Fibroblast of lung (primary cell): ENCODE measurements at places on chromosomes 4 and X. TPM values are rescaled to one million over a fixed set of nuclear protein-coding genes. Genes with fewer than 3 reads are reported as not detected.

Gene RTL3
- 0.38 and 0.40 TPM in 2 replicates for polyA plus RNA-seq

- H3K4me1 ChIP-seq, result no peaks in the 10 kb centered on the region
- H3K36me3 ChIP-seq, result no peaks in the 10 kb centered on the region
- no peak for DNase-seq
- no peak overlapping the region for H3K4me3 ChIP-seq
- H3K27ac ChIP-seq, result no peak overlapping the region
Observed at GRCh38 chr4:76155979-76156378, 7.8 kb upstream of the NUP54 start.

GRCh38 chr4:24805566-24805965, 10.2 kb downstream of the SOD3 start:
- peaks cover 2% of the 10 kb centered on the region for H3K27me3 ChIP-seq
- no peak overlapping the region for H3K4me3 ChIP-seq
- no peak for DNase-seq
- H3K36me3 ChIP-seq, result no peaks in the 10 kb centered on the region
- H3K27ac ChIP-seq, result no peak overlapping the region
- peaks cover 7% of the 10 kb centered on the region for H3K4me1 ChIP-seq

Gene PSAPL1
- polyA plus RNA-seq, result not detected in 2 replicates

Gene RBPJ
- polyA plus RNA-seq, result 144 and 327 TPM in 2 replicates

DNA sequence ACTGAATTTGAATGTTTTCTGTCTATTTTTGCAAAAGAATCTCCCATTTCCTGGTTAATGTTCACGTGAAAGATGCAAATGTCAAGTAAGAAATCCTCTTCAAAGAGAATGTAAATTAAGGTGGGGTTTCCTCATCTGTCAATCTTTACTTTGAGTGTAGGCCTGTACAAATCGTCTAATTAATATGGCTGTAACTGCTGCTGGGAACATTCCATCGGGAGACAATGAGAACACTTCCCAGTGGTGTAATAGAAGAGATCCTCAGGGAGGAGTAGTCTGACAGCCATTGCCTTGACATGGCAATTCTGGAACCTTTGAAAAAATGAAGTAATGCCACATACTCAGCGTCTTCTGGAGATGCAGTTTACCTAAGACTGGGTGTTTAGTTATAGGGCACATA, 3.7 kb downstream of the EREG start:
- peak overlapping the region; percentile 93 for H3K4me3 ChIP-seq
- H3K36me3 ChIP-seq, result no peaks in the 10 kb centered on the region
- H3K27me3 ChIP-seq, result no peaks in the 10 kb centered on the region
- no peak for DNase-seq
- no peak overlapping the region for H3K27ac ChIP-seq

GRCh38 chr4:153522802-153523094, 56.6 kb downstream of the TMEM131L start:
- H3K4me1 ChIP-seq, result no peaks in the 10 kb centered on the region
- H3K27me3 ChIP-seq, result no peaks in the 10 kb centered on the region
- H3K4me3 ChIP-seq, result no peak overlapping the region
- no peak overlapping the region for H3K27ac ChIP-seq
- DNase-seq, result no peak

Gene BTK
- polyA plus RNA-seq, result 0.05 TPM in 1 of 2 replicates, not detected in the other

- H3K27me3 ChIP-seq, result no peaks in the 10 kb centered on the region
- no peak within 1 kb of the TSS for H3K27ac ChIP-seq
- H3K36me3 ChIP-seq, result no peaks in the 10 kb centered on the region
- H3K4me1 ChIP-seq, result no peaks in the 10 kb centered on the region
- peak within 1 kb of the TSS; percentile 69 for H3K4me3 ChIP-seq
Observed at GRCh38 chr4:155666344-155667221, at the start of gene GUCY1A1. GUCY1A1 (plus strand) TSS chr4:155666848; CDS start chr4:155696868, 30,020 bp downstream.

GRCh38 chrX:55697381-55697780, 20.2 kb upstream of the RRAGB start:
- H3K27me3 ChIP-seq, result no peaks in the 10 kb centered on the region
- DNase-seq, result no peak
- no peaks in the 10 kb centered on the region for H3K36me3 ChIP-seq
- H3K4me1 ChIP-seq, result no peaks in the 10 kb centered on the region
- H3K27ac ChIP-seq, result no peak overlapping the region
- H3K4me3 ChIP-seq, result no peak overlapping the region

- no peaks in the 10 kb centered on the region for H3K4me1 ChIP-seq
- no peak overlapping the region for H3K27ac ChIP-seq
- H3K4me3 ChIP-seq, result no peak overlapping the region
- no peaks in the 10 kb centered on the region for H3K27me3 ChIP-seq
- no peaks in the 10 kb centered on the region for H3K36me3 ChIP-seq
Observed at GRCh38 chr4:54320826-54321685, 92.0 kb downstream of the PDGFRA start.

- no peaks in the 10 kb centered on the region for H3K36me3 ChIP-seq
- no peak overlapping the region for H3K4me3 ChIP-seq
- DNase-seq, result no peak
- H3K27ac ChIP-seq, result no peak overlapping the region
- H3K27me3 ChIP-seq, result no peaks in the 10 kb centered on the region
Observed at GRCh38 chrX:43106009-43106408, 328.0 kb upstream of the PPP1R2C start.

Gene SULT1B1
- 0.03 and 0.05 TPM in 2 replicates for polyA plus RNA-seq

Gene F8A2
- polyA plus RNA-seq, result not detected in 2 replicates

Gene PTPN13
- 14.7 and 16.5 TPM in 2 replicates for polyA plus RNA-seq

DNA sequence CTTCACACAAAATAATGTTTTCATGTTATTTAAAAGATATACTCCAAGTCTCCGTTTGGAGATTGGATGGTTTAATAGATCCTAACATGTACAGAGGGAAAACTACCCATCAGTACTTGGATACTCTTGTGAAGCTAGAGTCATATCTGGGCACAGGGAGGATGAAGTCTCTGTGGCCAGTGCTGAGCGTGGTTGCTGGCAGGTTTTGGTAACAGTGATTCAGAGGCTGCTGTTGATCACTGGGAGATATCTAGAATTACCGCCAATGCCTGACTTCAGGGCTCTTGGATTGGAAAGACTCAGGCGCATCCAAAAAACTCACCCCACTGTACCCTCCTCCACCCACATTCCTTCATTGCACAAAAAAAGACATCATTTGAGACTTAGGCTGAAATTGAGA, 107.2 kb upstream of the PGRMC2 start:
- H3K4me3 ChIP-seq, result no peak overlapping the region
- H3K27me3 ChIP-seq, result no peaks in the 10 kb centered on the region
- no peak for DNase-seq
- peaks cover 3% of the 10 kb centered on the region for H3K4me1 ChIP-seq

- no peak overlapping the region for H3K4me3 ChIP-seq
- H3K36me3 ChIP-seq, result no peaks in the 10 kb centered on the region
- no peaks in the 10 kb centered on the region for H3K4me1 ChIP-seq
- H3K27me3 ChIP-seq, result no peaks in the 10 kb centered on the region
Observed at GRCh38 chr4:11765849-11766453, 337.3 kb upstream of the HS3ST1 start.

Gene CXCR3
- polyA plus RNA-seq, result not detected in 2 replicates

Gene PDLIM3
- polyA plus RNA-seq, result 8.7 and 14.2 TPM in 2 replicates

Gene GJB1
- not detected in 2 replicates for polyA plus RNA-seq

- peak overlapping the region; percentile 90 for H3K4me3 ChIP-seq
- no peaks in the 10 kb centered on the region for H3K27me3 ChIP-seq
- H3K36me3 ChIP-seq, result no peaks in the 10 kb centered on the region
- peaks cover 4% of the 10 kb centered on the region for H3K4me1 ChIP-seq
- peak; percentile 33 for DNase-seq
Observed at GRCh38 chr4:113759696-113760093, 1.8 kb downstream of the CAMK2D start.

- H3K36me3 ChIP-seq, result no peaks in the 10 kb centered on the region
- no peaks in the 10 kb centered on the region for H3K4me1 ChIP-seq
- H3K27ac ChIP-seq, result no peak overlapping the region
- DNase-seq, result no peak
- no peak overlapping the region for H3K4me3 ChIP-seq
- H3K27me3 ChIP-seq, result no peaks in the 10 kb centered on the region
Observed at GRCh38 chr4:96598465-96598864, 758.6 kb downstream of the PDHA2 start.

Gene MAGEC3
- not detected in 2 replicates for polyA plus RNA-seq

DNA sequence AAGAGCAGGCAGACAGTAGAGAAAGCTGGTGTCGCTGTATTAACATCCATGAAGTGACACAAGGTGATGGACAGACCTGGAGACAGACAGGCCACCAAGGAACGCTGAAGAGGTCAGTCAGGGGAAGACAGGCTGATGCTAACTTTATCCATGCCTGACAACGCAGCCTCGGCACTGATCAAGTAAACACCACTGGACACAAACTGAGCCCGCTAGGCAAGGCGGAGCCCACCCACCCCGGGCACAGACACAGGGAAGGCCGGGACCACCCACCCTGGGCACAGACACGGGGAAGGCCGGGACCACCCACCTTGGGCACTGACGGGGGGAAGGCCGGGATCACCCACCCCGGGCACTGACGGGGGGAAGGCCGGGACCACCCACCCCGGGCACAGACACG, 18.8 kb downstream of the PPP2R3B start:
- no peaks in the 10 kb centered on the region for H3K4me1 ChIP-seq
- no peak for DNase-seq
- peaks cover 1% of the 10 kb centered on the region for H3K27me3 ChIP-seq
- no peak overlapping the region for H3K4me3 ChIP-seq

GRCh38 chrX:6851140-6851539, 296.4 kb upstream of the STS start:
- H3K27ac ChIP-seq, result no peak overlapping the region
- no peaks in the 10 kb centered on the region for H3K27me3 ChIP-seq
- H3K4me3 ChIP-seq, result no peak overlapping the region
- H3K36me3 ChIP-seq, result no peaks in the 10 kb centered on the region
- DNase-seq, result no peak

GRCh38 chrX:11470250-11470974, 177.2 kb downstream of the AMELX start:
- H3K4me3 ChIP-seq, result no peak overlapping the region
- H3K27me3 ChIP-seq, result no peaks in the 10 kb centered on the region
- no peak overlapping the region for H3K27ac ChIP-seq
- no peaks in the 10 kb centered on the region for H3K4me1 ChIP-seq
- DNase-seq, result peak; percentile 94
- H3K36me3 ChIP-seq, result no peaks in the 10 kb centered on the region

GRCh38 chr4:16443504-16444088, 217.3 kb upstream of the TAPT1 start:
- no peaks in the 10 kb centered on the region for H3K36me3 ChIP-seq
- no peak overlapping the region for H3K4me3 ChIP-seq
- H3K27me3 ChIP-seq, result no peaks in the 10 kb centered on the region
- H3K27ac ChIP-seq, result no peak overlapping the region

Gene IL2RG
- polyA plus RNA-seq, result not detected in 2 replicates

Gene KLB
- polyA plus RNA-seq, result not detected in 2 replicates

GRCh38 chrX:20727447-20727846, 460.7 kb upstream of the RPS6KA3 start:
- no peak overlapping the region for H3K27ac ChIP-seq
- no peak overlapping the region for H3K4me3 ChIP-seq

DNA sequence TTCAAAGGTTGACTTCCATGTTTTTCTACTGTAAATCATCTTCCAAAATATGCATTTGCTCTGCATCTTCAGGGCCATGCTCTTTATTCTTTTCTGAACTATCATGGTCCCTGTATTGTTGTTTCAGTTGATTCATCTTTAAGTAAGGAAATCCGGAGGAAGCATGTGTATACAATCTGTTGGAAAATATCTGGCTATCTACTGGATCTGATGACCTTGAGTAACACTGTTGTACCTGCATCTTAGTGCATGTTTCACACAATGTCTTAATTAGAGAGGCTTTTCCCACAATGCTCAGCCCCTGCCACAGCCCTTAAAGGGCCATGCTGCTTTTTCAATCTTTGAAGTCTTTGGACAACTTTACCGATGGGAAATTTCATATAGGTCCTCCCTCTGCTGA, 61.8 kb upstream of the SH3RF1 start:
- H3K4me1 ChIP-seq, result no peaks in the 10 kb centered on the region
- H3K36me3 ChIP-seq, result no peaks in the 10 kb centered on the region

DNA sequence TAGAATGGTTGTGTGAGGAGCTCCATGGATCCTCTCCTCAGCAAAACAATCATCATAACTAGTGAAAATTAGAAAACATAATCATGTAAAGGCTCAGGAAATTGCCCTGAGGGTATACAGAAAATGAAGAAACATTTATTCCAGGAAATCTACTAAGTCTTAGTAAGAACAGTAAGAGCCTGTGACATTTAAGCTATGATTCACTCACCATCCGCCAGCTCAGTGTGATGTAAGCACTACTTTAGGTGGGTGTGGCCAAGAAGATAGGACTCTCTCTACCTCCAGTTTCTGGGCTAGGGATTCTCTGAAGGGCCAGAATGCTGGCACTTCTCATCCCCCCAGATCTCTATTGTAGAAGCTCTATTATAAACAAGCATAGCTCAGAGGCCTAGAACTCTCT, 147.5 kb downstream of the DLG3 start:
- H3K4me1 ChIP-seq, result no peaks in the 10 kb centered on the region
- no peak overlapping the region for H3K27ac ChIP-seq
- no peaks in the 10 kb centered on the region for H3K36me3 ChIP-seq
- DNase-seq, result peak; percentile 55
- no peak overlapping the region for H3K4me3 ChIP-seq

DNA sequence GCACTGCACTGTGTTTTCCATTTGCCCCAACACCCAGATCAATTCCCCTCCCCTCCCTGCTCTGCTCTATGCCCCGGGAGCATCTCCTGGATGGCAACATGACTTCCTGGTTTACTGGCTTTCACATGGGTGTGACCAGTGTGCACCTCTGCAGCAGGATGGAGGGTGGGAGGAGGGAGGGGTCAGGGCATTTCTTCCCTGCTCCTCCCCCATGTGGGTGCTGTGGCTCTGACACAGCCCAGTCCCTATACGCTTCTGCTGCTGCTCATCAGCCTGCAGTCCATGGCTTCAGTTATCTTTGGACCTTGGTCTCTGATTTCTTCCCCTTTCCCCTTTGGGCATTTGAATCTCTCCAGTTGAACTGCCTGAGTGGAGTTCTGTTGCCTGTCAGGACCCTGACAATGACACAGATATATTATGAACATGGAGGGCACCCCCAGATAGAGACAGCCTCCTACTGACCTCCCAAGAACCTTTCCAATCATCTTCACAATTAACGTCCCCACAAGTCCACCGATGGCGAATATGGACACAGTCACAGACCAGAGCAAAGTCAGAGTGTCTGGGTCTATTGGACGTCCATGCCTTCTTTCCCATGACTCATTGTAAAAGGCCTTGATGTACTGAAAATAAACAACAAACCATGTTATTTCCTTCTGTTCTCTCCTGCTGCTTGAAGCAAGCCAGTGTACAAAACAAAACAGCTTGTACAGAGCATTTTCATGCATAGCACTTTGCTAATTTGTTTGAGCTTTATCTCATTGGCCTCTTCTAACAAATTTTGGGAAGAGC, 24.8 kb downstream of the SLC2A9 start:
- H3K27ac ChIP-seq, result no peak overlapping the region
- peak; percentile 33 for DNase-seq
- no peaks in the 10 kb centered on the region for H3K36me3 ChIP-seq

Gene CENPVL2
- not detected in 2 replicates for polyA plus RNA-seq

Gene MUC7
- polyA plus RNA-seq, result not detected in 2 replicates

DNA sequence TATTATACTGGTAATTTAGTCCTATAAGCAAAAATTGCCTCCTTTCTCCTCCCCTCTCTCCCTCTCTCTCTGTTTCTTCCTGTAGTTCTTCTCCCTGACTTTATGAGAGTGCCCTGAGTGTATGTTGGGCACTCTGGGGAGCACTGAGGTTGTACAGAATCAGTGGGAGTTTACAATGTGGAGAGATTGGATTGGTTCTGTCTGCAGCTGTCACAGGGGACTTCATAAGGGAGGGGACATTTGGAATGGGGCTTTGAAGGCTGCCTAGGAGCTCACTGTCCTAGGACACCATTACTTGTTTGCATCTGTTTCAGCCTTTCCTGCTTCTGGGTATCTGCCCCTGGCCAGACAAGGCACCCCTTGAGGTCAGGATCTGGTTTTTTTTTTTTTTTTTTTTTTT, 22.9 kb downstream of the SH3TC1 start:
- H3K27me3 ChIP-seq, result no peaks in the 10 kb centered on the region
- no peak overlapping the region for H3K4me3 ChIP-seq
- H3K27ac ChIP-seq, result no peak overlapping the region
- no peaks in the 10 kb centered on the region for H3K36me3 ChIP-seq
